CD4-positive, alpha-beta T cell treated with Interleukin-1 beta for 1 hour (primary cell): ENCODE measurements at places on chromosomes 3 and 15.

DNA sequence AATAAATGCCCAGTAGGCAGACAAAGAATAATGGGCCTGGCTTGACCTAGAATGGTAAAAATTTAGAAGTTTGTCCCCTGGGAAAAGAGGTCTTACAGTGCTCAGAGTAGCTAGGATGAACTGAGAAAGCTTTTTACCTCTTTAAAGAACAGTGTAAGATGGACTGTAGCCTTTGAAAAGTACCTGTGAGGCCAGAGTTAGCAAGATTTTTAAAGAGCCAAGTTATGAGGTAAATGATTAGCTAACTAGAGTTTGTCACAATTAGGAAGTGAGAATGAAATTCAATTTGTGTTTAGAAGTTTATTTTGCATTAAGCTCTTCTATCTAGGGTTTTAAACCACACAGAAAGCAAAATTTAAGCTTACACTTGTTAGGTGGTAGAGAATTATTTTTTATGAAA lies 480.9 kb downstream of the ZIC1 start:
- no peak for DNase-seq

- DNase-seq = no peak
Measured at GRCh38 chr3:76815561-76815960, 224.3 kb upstream of the ROBO2 start.

DNA sequence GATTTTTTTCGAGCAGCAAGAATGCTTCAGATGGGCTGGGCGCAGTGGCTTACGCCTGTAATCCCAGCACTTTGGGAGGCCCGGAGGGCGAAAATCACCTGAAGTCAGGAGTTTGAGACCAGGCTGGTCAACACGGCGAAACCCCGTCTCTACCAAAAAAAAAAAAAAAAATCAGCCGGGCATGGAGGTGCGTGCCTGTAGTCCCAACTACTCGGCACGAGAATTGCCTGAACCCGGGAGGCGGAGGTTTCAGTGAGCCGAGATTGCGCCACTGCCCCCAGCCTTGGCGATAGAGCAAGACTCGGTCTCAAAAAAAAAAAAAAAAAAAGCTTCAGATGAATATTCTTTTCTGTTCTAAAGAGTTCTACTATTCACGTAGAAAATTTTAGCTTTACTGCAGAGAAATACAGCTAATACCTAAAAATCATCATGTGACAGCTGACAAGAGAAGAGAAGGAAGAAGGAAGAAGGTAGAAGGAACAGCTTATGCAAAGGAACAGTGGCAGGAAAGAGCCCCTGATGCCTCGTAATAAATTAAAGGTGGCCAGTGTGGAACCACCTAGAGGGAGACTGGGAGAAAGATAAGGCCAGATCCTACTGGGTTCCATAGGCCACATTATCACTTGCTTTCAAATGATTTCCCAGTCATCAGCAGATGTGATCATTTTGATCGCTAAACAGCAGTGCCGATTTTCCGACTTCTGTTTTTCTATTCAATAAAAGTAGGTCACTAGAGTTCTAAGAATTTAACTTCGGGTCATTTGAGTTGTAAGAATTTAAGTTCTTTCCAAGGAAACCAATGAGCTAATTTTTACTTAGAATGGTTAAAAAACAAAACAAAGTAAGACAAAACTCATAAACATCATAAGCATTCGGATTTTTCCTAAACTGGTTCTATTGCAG lies 1.5 kb downstream of the CMTM6 start:
- DNase-seq = no peak

DNA sequence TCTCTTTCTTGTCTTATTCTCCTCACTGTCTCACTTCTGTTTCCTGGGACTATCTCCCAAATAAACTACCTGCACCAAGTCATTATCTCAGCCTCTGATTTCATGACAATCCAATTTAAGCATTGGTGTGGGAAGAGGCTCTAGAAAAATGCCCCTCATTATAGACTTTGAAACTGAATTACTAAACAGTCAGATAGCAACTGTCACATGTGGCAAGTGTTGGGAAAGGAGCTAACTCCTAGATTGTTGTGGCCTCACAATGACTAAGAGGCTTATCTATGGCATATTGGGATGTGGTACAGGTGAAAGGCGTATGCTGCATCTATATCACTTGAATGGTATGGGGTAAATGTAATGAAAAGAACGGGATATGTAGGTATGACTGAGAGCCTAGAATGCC lies 103.5 kb upstream of the CCDC54 start:
- no peak for DNase-seq

- DNase-seq = no peak
Measured at GRCh38 chr3:85180-85579, 111.4 kb upstream of the CHL1 start.

DNA sequence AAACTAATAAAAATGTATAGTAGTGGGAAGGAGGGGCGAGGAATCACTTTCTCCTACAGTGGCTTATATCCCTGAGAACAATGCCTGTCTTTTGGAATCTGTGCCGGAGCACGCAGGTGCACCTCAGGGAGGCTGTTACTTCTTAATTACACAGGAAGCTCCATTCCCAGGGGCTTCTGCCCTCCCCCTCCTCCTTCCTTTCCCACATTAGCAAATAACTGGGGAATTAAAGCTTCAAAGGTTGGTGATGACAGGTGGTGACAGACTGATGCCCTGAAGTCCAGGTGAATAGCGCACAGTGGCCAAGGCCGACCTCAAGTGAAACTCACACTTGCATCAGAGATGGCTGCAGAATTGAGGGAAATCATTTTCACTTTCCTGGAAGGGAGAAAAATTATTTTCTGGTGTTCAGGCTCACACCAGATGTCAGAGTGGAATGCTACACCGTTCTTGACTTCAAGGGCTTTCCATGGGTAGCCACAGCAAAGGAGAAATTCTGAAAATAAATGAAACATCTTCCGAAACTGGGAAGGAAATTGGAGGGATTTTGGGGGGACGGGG lies 3.7 kb downstream of the GRAMD2A start:
- no peak for DNase-seq

DNA sequence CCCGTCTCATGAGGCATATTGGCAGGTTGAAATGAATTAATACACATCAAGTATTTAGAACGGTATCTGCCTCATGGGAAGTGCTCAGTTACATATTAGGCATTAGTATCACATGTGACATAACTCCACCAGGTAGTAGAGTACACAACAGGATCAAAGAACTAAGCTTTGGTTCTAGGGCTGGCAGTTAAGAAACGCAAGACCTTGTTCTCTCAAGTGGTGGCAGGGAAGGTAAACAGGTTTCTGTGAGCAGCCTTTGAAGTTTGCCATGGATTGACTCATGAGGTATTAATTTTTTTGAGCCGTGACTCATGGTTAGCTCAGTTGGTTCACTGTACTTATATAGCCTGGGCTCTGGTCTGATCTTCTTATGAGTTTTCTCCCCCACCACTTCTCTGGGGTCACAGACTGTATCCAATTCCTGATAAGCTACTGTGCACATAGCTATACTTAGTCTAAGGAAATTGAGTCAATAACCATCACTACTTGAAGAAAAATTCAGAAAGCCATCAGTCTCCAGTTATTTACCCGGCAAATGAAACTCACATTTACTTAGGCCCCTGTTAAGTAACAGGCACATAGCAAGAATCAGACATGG lies 155.6 kb upstream of the STT3B start:
- DNase-seq = peak; percentile 36
